Nasal cavity respiratory epithelium epithelial cell of viscerocranial mucosa (primary cell): ENCODE measurements at places on chromosomes 2 and 18. TPM values are rescaled to one million over a fixed set of nuclear protein-coding genes. Genes with fewer than 3 reads are reported as not detected.

The BOLL gene
- not detected in 2 replicates for total RNA-seq

The GAL3ST2 gene
- 0.36 TPM in 1 of 2 replicates, not detected in the other for total RNA-seq

The EPB41L3 gene
- total RNA-seq: 0.68 and 2.1 TPM in 2 replicates

The ANO7 gene
- 0.28 TPM in 1 of 2 replicates, not detected in the other for total RNA-seq

The DUSP2 gene
- 6.2 and 13.0 TPM in 2 replicates for total RNA-seq

The OSBPL6 gene
- total RNA-seq: 13.7 and 15.9 TPM in 2 replicates

The HOXD13 gene
- total RNA-seq: not detected in 2 replicates

The GNLY gene
- total RNA-seq: under 0.01 TPM in 1 of 2 replicates, not detected in the other

The NCKAP1 gene
- 348 and 413 TPM in 2 replicates for total RNA-seq

The RBM43 gene
- 1.0 and 2.6 TPM in 2 replicates for total RNA-seq

The LYG2 gene
- not detected in 2 replicates for total RNA-seq

The CRYBA2 gene
- not detected in 2 replicates for total RNA-seq

The APCDD1 gene
- not detected in 2 replicates for total RNA-seq

The UGT1A8 gene
- under 0.01 and 0.14 TPM in 2 replicates for total RNA-seq

The NEUROD1 gene
- not detected in 2 replicates for total RNA-seq

The ABHD1 gene
- not detected in 2 replicates for total RNA-seq

The IRS1 gene
- 18.8 and 34.7 TPM in 2 replicates for total RNA-seq

The NRP2 gene
- 33.5 and 56.0 TPM in 2 replicates for total RNA-seq

The KANSL1L gene
- 9.2 and 13.0 TPM in 2 replicates for total RNA-seq

The GTF2A1L gene
- 0.07 TPM in 1 of 2 replicates, not detected in the other for total RNA-seq

The PID1 gene
- total RNA-seq: 3.3 and 3.8 TPM in 2 replicates

The SPATA3 gene
- total RNA-seq: not detected in 2 replicates
